Mammary epithelial cell (primary cell): ENCODE measurements at places on chromosomes 3 and 15. TPM values are rescaled to one million over a fixed set of nuclear protein-coding genes. Genes with fewer than 3 reads are reported as not detected.

The CYP1A2 gene
- polyA plus RNA-seq, result not detected

DNA sequence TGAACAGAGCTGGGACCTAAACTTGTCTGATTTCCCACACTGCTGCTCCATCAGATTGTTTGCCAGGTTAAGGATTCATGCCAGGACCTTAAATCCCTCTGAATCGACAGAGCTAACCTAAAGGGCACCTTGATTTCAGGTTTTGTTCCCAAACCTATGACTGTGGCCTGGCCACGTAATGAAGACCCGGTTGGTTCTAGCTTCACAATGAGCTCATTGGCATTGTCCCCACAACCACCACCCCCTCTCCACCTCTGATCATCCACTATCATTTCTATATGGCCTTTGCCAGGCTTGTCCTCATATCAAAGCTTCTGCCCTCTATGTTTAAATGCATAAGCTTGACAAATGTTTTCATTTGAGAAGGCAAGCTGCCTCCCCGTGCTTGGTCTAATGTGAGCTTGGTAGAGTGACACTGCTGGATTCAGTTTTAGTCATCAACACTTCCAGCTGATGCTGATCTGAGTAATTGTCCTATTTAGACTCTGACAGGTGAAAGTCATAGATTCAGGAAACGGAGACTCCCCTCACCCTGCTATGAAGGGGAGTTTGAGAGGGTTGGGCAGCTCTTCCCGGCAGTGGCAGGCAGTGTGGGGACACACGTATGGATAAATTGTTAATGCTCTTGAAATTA is 407.1 kb upstream of the CFAP20DC start:
- no peak for DNase-seq

DNA sequence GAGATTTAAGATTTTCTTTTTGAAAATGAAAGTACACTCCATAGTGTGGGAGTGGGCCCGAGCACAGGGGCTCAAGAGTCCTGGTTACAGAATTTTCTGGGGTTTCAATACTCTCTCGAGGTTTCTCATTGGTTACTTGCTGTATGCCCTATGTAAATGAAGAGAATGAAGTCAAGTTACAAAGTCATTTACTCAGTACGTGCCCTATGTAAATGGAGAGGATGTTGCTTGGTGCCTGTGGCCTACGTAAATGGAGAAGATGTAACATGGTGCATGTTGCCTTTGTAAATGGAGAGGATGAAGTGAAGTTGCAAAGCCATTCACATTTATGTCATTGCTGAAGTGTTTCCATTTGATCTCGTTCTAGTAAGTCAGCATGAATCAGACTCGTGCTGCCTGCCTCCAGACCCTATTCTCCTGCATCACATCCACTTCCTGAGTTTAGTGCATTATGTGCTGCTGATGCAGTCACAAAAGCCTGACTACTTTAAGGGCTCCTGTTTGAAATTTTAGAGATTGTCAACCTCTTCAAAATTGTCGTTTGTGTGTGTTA is 302.0 kb downstream of the ZBBX start:
- no peak for DNase-seq

DNA sequence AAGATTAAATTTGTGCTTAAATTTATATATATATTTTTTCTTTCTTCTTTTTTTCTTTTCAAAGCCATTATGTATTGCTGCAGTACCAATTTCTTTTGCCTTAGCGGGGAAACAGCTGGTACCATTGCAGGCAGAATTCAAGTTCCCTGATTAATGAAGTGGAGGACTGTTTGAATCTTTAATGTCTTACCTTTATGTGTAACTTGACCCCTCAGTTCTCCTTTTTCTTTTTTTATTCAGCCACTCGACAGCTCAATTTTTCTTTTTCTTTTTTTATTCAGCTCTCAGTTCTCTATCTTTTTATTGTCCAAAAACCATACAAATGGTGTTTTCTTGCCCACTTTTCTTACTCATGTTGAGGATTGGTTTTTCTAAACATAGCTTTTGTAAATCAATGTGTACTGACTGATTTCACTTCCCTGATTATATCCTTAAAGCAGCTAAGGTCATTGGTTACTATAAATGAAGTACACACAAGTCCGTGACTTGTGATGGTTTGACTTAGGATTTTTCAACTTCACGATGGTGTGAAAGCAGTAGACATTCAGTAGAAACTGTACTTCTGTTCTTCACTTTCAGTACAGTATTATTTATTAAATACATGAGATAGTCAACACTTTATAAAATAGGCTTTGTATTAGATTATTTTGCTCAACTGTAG is 22.8 kb downstream of the ATP2C1 start:
- DNase-seq, result no peak

The SLC27A2 gene
- 0.42 TPM for polyA plus RNA-seq
